Left renal cortex interstitium (tissue), 4 donors: ENCODE measurements at places on chromosomes 1 and 21.

GRCh38 chr1:26602378-26602959 is 72.9 kb downstream of the RPS6KA1 start:
- peak; percentile 65 for DNase-seq

DNA sequence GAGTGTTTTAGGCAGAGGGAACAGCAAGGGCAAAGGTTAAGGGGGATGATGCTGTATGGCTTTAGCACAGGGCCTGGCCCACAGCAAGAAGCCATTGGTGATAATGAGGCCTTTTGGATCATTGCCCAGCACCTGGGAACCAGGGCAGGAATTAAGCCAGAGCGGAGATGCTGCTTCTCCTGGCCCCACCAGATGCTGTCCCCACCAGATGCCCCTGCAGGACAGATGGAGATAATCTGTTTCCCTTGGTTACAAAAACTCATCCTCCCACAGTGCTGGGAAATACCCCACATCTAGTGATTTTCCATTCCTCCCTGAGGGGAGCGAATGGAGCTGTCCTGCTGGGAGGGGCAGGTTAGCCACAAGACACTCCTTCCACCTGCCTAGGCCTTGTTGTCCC is 18.8 kb downstream of the OPRD1 start:
- DNase-seq, result no peak

DNA sequence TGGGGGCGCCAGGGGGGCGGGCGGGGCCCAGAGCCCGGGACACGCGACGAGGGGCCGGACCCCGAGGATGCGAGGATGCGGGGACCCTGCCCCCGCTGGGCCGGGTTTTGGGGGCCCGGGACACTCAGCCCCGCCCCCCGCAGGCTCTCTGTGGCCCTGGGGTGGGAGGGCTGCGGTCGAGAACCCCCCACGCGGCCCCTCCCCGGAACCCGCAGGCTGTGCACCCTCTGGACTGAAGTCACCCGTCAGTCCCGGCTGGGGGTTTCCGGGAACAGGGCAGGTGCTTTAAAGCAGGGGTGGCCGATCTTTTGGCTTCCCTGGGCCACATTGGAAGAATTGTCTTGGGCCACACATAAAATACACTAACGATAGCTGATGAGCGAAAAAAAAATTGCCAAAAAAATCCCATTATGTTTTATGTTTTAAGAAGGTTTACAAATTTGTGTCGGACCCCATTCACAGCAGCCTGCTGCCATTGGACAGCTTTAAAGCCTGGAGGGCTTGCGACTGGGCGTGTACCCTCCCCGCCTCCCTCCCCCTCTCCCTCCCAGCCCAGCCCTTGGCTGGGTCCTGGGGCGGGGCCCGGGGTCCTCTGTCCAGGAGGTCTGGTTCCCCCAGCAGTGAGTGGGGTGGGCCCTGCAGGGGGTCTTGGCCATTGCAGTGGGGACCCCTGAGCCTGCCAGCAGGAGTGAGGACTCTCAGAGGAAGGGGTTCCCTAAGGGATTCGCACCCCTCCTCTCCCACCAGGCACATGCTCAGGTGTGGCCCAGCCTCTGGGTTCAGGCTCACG is 21.6 kb upstream of the C1orf159 start:
- DNase-seq, result no peak

- no peak for DNase-seq
These were observed 8.4 kb downstream of the ZBTB7B start for GRCh38 chr1:155011004-155011416.

- no peak for DNase-seq
These were observed 87.4 kb upstream of the ERRFI1 start for GRCh38 chr1:8113262-8114220.
